Psoas muscle (tissue), 8 donors: ENCODE measurements at places on chromosomes 1 and 21. TPM values are rescaled to one million over a fixed set of nuclear protein-coding genes. Genes with fewer than 3 reads are reported as not detected.

The SRGAP2C gene
- 12.0 TPM for total RNA-seq

The OR2L13 gene
- total RNA-seq, result not detected

The PAQR6 gene
- 0.86 TPM for total RNA-seq

GRCh38 chr1:232393010-232393409, 236.9 kb downstream of the SIPA1L2 start:
- no peak overlapping the region for H3K27ac ChIP-seq
- H3K4me1 ChIP-seq, result no peaks in the 10 kb centered on the region
- no peak for DNase-seq
- H3K36me3 ChIP-seq, result peaks cover 6% of the 10 kb centered on the region
- no peaks in the 10 kb centered on the region for H3K27me3 ChIP-seq

The AK5 gene
- total RNA-seq, result 0.49 TPM

The STIL gene
- total RNA-seq, result 0.41 TPM

GRCh38 chr1:52668711-52669110, 29.4 kb downstream of the COA7 start:
- no peak overlapping the region for H3K4me3 ChIP-seq
- no peak for DNase-seq
- H3K27me3 ChIP-seq, result no peaks in the 10 kb centered on the region

The HSF2BP gene
- 0.23 TPM for total RNA-seq

The KDF1 gene
- not detected for total RNA-seq

DNA sequence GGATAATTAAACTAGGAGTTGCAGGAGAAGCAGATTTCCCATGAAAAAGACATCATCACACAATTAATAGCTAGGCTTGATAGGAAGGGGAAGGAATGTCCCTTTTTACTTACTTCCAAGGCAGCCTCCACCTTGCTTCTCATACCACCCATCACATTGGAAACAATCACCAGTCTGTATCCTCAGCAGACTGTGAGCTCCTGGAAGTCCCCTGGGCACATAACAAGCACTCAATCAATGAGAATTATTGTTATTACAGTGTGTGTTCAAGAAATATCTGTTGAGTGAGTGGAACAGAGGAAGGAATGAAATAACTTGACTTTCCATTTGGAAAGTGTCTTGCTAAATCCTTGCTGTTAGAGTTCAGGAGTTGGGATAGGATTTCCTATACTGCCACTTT, 36.2 kb downstream of the HIVEP3 start:
- H3K27ac ChIP-seq, result peak overlapping the region; percentile 71
- DNase-seq, result no peak
- H3K36me3 ChIP-seq, result no peaks in the 10 kb centered on the region
- no peak overlapping the region for H3K4me3 ChIP-seq
- peaks cover 39% of the 10 kb centered on the region for H3K4me1 ChIP-seq

GRCh38 chr21:29711236-29711635, 228.6 kb downstream of the GRIK1 start:
- H3K27me3 ChIP-seq, result no peaks in the 10 kb centered on the region
- H3K4me3 ChIP-seq, result no peak overlapping the region
- no peak for DNase-seq
- no peak overlapping the region for H3K27ac ChIP-seq

- no peaks in the 10 kb centered on the region for H3K27me3 ChIP-seq
- no peaks in the 10 kb centered on the region for H3K36me3 ChIP-seq
- H3K4me3 ChIP-seq, result no peak overlapping the region
- no peaks in the 10 kb centered on the region for H3K4me1 ChIP-seq
- H3K27ac ChIP-seq, result no peak overlapping the region
These were observed 15.7 kb downstream of the REG4 start for GRCh38 chr1:119795261-119796200.

The NEGR1 gene
- total RNA-seq, result 10.2 TPM

The GFI1 gene
- 0.17 TPM for total RNA-seq

DNA sequence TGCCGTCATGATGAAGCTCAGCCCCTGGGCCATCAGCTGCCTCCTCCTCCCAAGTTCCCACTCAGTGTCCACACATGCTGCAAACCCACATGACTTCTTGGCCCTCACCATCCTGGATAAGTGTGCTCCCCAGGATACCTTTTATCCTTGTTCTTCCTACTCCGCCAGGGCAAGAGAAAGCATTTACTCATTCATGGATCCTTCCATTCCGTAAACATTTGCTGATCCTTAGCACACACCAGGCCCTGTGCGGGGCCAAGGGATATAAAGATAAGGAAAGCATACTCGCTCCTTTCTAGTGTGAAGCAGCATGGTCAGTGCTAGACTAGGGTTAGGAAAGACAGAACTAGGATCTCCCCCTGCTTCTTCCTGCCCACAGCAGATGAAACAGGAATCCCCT, 122.1 kb upstream of the HMGB4 start:
- DNase-seq, result no peak
- H3K36me3 ChIP-seq, result no peaks in the 10 kb centered on the region
- no peak overlapping the region for H3K4me3 ChIP-seq
- H3K27me3 ChIP-seq, result peaks cover 4% of the 10 kb centered on the region
- H3K27ac ChIP-seq, result no peak overlapping the region

DNA sequence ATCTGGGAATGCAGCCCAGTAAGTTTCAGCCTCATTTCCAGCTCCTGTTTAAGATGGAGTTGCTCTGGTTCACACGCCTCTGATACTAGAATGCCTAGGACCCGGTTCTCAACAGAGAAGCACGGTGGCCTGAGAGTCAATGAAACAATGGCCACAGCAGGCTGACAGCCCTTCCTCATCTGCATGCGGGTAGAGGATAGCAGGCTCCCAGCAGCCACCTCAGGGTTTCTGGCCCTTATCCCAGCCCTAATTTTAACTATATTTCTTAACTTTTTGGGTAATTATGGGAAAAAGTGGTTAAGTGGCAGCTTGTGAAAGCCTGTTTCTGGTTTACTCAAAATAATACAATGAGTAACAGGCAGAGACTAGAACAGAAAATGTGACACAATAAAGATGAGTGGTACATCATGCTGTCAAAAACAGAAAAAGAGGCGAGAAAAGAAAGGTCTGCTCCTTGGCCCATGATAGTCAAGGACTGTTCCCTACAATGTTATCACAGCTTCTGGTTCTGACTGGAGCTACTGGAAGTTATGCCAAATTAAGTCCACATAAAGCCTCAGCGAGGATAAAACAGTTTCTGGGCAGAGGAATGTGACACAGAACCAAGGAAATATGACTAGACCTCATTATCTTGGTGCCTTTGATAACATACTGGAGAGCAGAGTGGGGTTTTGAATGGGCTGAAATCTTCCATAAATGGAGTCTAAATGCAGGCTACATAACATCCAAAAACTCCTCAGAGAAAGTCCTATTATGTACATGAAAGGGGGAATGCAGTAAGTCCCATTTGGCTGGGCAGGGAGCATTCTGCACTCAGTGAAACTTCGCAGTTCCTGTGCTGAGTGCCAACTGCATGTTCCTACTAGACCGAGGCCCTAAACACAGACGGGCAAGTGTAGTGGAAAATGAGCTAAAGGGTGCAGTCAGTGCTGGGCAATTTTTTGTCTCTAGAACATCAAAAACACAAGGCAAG, 92.1 kb downstream of the NIBAN1 start:
- no peak overlapping the region for H3K4me3 ChIP-seq
- DNase-seq, result no peak
- peaks cover 43% of the 10 kb centered on the region for H3K4me1 ChIP-seq
- H3K27me3 ChIP-seq, result no peaks in the 10 kb centered on the region

DNA sequence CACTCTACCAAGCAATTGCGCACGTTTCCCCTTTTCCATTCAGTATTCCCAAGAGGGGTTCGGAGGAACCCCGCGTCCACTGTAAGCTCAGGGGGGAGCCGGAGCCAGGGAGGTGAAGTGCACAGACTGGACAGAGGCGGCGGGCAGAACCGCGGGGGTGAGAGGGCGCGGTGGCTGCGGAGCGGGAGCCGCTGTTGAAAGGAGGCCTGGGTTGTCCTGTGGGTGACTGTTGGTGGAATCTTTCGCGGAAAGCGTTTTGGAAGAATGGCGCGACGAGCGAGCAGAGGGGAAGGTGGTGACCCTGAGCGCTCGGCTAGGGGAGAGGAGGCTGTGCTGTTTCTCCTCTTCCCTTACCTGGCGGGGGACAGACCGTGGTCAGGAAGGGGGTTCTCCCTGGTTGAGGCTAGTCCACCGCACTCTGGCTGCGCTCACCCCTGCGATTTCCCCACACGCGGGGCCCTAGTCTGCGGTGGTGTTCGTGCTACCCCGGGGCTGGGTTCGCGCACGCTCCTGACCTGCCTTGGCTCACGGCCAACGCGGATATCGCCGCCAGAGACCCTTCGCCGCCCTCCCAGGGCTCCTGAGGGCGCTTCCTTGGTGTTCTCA, 92.8 kb downstream of the PRKAB2 start:
- DNase-seq, result no peak
- no peaks in the 10 kb centered on the region for H3K36me3 ChIP-seq
- H3K27me3 ChIP-seq, result no peaks in the 10 kb centered on the region
- H3K4me3 ChIP-seq, result peak overlapping the region; percentile 28

DNA sequence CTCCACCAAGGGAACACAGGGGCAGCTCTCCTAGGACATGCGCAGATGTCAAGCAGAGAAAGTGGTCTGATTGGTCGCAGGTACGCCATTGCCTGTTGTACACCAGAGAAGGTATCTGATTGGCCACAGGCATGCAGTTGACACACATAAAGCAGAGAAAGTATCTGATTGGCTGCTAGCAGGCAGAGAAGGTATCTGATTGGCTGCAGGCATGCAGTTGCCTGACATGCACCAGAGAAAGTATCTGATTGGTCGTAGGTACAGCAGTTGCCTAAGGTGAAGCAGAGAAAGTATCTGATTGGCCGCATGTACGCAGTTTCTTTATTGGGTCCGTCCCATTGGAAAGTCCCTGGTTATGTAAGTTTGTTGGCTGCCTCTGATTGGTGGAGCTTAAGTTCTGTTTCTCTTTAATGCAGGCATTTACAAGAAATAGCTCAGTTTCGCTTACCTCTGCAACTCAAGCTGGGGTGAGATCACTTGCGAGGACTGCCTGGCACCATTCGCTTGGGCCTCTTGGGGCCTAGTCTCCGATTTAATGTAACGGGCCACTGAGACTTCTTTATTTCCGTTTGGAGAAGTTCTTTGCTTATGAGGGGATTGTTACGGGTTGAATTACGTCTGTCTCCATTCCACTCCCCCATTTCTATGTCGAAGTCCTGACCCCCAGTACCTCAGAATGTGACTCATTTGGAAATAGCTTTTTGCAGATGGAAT, 74.2 kb downstream of the SIK1 start:
- H3K27me3 ChIP-seq, result no peaks in the 10 kb centered on the region
- no peaks in the 10 kb centered on the region for H3K4me1 ChIP-seq
- no peak for DNase-seq
- no peak overlapping the region for H3K4me3 ChIP-seq
- H3K36me3 ChIP-seq, result no peaks in the 10 kb centered on the region
- H3K27ac ChIP-seq, result no peak overlapping the region

The ZNF648 gene
- not detected for total RNA-seq

- H3K4me3 ChIP-seq, result no peak overlapping the region
- no peaks in the 10 kb centered on the region for H3K4me1 ChIP-seq
- H3K27me3 ChIP-seq, result no peaks in the 10 kb centered on the region
- no peaks in the 10 kb centered on the region for H3K36me3 ChIP-seq
- no peak for DNase-seq
- H3K27ac ChIP-seq, result no peak overlapping the region
These were observed 39.8 kb upstream of the LRP8 start for GRCh38 chr1:53367503-53368313.

The LCE2A gene
- not detected for total RNA-seq

GRCh38 chr21:41950941-41951351, 2.9 kb downstream of the C2CD2 start:
- no peaks in the 10 kb centered on the region for H3K36me3 ChIP-seq
- H3K4me1 ChIP-seq, result peaks cover 17% of the 10 kb centered on the region
- no peaks in the 10 kb centered on the region for H3K27me3 ChIP-seq

DNA sequence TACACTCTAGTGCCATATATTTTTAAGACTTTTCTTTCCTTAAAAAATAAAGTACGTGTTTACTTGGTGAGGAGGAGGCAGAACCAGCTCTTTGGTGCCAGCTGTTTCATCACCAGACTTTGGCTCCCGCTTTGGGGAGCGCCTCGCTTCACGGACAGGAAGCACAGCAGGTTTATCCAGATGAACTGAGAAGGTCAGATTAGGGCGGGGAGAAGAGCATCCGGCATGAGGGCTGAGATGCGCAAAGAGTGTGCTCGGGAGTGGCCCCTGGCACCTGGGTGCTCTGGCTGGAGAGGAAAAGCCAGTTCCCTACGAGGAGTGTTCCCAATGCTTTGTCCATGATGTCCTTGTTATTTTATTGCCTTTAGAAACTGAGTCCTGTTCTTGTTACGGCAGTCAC, 25.2 kb downstream of the PSEN2 start:
- H3K4me1 ChIP-seq, result no peaks in the 10 kb centered on the region
- no peaks in the 10 kb centered on the region for H3K27me3 ChIP-seq
- H3K36me3 ChIP-seq, result no peaks in the 10 kb centered on the region
- H3K4me3 ChIP-seq, result no peak overlapping the region
- no peak overlapping the region for H3K27ac ChIP-seq

- no peaks in the 10 kb centered on the region for H3K4me1 ChIP-seq
- no peak for DNase-seq
- no peaks in the 10 kb centered on the region for H3K27me3 ChIP-seq
- no peaks in the 10 kb centered on the region for H3K36me3 ChIP-seq
- no peak overlapping the region for H3K4me3 ChIP-seq
These were observed 62.5 kb downstream of the SLC16A1 start for GRCh38 chr1:112893288-112894009.

DNA sequence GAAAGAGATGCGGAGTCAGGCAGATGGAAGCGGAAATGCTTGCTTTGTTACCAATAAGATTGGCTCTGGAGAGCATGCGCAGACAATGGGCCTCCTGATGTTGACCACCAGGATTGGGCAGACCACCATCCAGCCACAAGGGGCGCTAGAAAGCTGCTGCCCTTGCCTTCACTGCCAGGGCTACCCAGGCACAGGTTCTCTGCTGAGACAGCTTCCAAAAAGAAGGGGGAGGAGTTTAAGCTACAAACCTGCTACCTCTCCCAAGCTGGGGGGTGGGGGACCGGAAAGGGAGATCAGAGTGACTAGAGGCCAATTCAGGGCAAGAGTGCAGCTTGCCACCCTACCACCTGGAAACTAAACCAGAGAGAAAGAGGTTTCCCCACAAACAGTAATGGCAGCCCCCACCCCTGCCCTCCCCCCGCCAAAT, 369.7 kb downstream of the RRAGC start:
- DNase-seq, result no peak
- no peak overlapping the region for H3K27ac ChIP-seq
- H3K27me3 ChIP-seq, result no peaks in the 10 kb centered on the region
- H3K4me3 ChIP-seq, result no peak overlapping the region
- no peaks in the 10 kb centered on the region for H3K4me1 ChIP-seq

DNA sequence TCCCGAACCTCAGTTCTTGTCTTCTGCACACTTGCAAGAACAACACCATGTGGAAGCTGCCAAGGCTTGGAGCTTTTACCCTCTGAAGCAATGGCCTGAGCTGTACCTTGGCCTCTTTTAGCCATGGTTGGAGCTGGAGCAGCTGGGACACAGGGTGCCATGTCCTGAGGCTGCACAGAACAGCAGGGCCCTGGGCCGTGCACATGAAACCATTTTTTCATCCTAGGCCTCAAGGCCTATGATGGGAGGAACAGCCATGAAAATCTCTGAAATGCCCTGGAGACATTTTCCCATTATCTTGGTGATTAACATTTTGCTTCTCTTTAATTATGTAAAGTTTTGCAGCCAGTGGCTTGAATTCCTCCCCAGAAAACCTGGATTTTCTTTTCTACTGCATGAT, 817.8 kb upstream of the CXADR start:
- no peaks in the 10 kb centered on the region for H3K4me1 ChIP-seq
- H3K36me3 ChIP-seq, result no peaks in the 10 kb centered on the region
- no peak for DNase-seq
- H3K27ac ChIP-seq, result no peak overlapping the region
- H3K27me3 ChIP-seq, result no peaks in the 10 kb centered on the region
